ENCODE measurements at places on chromosomes 6 and 20. TPM values are rescaled to one million over a fixed set of nuclear protein-coding genes. Genes with fewer than 3 reads are reported as not detected.

DNA sequence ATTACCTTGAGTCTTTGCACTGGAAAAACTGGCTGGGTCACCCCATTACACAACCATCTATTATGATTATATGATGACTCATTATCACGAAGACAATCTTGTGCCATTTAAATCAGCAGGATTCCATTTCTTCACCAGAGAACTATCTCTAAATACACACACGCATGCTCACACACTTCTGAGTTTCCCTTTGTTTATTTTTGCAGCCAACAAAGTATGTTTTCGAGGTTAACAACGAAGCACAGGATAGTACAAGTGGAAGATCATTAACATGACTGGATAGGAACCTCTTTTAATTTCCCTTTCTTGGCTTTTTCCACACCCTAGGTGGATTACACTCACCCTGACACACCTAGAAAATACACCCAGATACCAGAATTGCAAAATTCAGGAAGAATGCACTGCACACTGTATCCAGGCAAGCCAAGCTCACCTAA lies 18.9 kb downstream of the PERP start:
- no peak for DNase-seq

- DNase-seq = no peak
Observed at GRCh38 chr20:41078329-41078728, 49.7 kb downstream of the TOP1 start.

GRCh38 chr20:49676581-49677291 lies 36.9 kb downstream of the B4GALT5 start:
- DNase-seq = peak; percentile 62

GRCh38 chr6:154521412-154521811 lies 10.9 kb upstream of the CNKSR3 start:
- no peak for DNase-seq

ZC2HC1B gene
- polyA plus RNA-seq = not detected

Data from CD14-positive monocyte (primary cell).